ENCODE measurements at places on chromosomes 6 and 20. TPM values are rescaled to one million over a fixed set of nuclear protein-coding genes. Genes with fewer than 3 reads are reported as not detected.

The DLL1 gene
- 0.11 TPM for total RNA-seq

The HLA-DRB1 gene
- total RNA-seq = 109 TPM

The MTO1 gene
- total RNA-seq = 57.7 TPM

The NOX3 gene
- not detected for total RNA-seq

The CLPSL1 gene
- total RNA-seq = not detected

The JARID2 gene
- total RNA-seq = 50.3 TPM

The PDE7B gene
- total RNA-seq = not detected

The OGFR gene
- 42.3 TPM for total RNA-seq

The STX11 gene
- total RNA-seq = 22.3 TPM

The MTCH1 gene
- 97.9 TPM for total RNA-seq

GRCh38 chr6:129882510-129883023, 21.5 kb upstream of the TMEM244 start:
- H3K36me3 ChIP-seq = no peaks in the 10 kb centered on the region
- H3K4me1 ChIP-seq = peaks cover 8% of the 10 kb centered on the region
- peak overlapping the region; percentile 61 for H3K27ac ChIP-seq
- no peak for ATAC-seq

GRCh38 chr6:3285049-3285639, 26.4 kb downstream of the PSMG4 start:
- H3K27me3 ChIP-seq = no peaks in the 10 kb centered on the region
- no peak overlapping the region for H3K4me3 ChIP-seq
- no peaks in the 10 kb centered on the region for H3K4me1 ChIP-seq
- H3K36me3 ChIP-seq = no peaks in the 10 kb centered on the region
- H3K27ac ChIP-seq = no peak overlapping the region

- ATAC-seq = no peak
- H3K36me3 ChIP-seq = no peaks in the 10 kb centered on the region
- H3K4me3 ChIP-seq = no peak overlapping the region
- H3K27ac ChIP-seq = no peak overlapping the region
Measured at GRCh38 chr6:141110481-141110880, 1022.2 kb upstream of the GJE1 start.

DNA sequence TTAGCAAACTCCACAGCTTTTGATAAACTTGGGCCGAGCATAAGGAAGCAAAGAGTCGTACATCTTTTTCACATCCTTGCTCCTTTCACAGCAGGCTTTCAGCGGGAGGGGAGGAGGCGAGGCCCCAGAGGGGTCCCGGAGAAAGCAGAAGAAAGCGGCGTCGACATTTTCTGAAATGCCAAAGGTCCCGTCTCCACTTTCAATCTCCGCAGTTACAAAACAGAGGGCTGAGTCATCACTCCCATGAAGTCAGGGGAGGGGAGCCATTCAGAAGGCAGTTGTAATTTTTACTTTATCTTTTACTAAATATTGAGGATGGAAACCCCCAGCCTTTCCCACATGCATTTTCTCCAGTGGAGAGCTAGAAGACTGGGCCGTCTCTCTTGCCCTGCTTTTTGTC, 174.2 kb upstream of the THBS2 start:
- no peaks in the 10 kb centered on the region for H3K36me3 ChIP-seq
- no peaks in the 10 kb centered on the region for H3K4me1 ChIP-seq
- no peak overlapping the region for H3K4me3 ChIP-seq
- ATAC-seq = no peak
- no peak overlapping the region for H3K27ac ChIP-seq

DNA sequence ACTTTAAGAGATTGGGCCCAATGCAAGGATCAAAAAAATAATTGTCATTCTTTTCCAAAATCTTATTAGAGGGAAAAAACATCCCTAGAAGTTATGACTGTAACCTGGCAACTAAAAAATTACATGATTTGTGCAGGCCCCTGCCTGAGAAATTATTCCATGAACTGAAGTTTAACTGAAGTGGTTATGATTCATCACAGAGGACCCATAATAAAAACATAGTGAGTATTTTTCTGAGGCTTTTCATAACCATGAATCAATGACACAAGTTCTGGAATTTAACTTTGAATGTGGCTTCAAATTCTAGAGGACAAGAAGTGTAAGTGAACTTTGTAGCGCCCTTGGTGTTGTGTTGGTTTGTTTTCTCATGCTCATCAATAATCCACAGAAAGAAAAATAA, 31.1 kb upstream of the CARMIL1 start:
- peaks cover 7% of the 10 kb centered on the region for H3K27me3 ChIP-seq
- H3K36me3 ChIP-seq = no peaks in the 10 kb centered on the region
- H3K27ac ChIP-seq = no peak overlapping the region
- H3K4me1 ChIP-seq = no peaks in the 10 kb centered on the region

GRCh38 chr6:52543729-52544601, 32.9 kb downstream of the TRAM2 start:
- no peaks in the 10 kb centered on the region for H3K36me3 ChIP-seq
- no peak overlapping the region for H3K27ac ChIP-seq
- ATAC-seq = no peak
- no peaks in the 10 kb centered on the region for H3K27me3 ChIP-seq
- no peak overlapping the region for H3K4me3 ChIP-seq
- peaks cover 16% of the 10 kb centered on the region for H3K4me1 ChIP-seq

DNA sequence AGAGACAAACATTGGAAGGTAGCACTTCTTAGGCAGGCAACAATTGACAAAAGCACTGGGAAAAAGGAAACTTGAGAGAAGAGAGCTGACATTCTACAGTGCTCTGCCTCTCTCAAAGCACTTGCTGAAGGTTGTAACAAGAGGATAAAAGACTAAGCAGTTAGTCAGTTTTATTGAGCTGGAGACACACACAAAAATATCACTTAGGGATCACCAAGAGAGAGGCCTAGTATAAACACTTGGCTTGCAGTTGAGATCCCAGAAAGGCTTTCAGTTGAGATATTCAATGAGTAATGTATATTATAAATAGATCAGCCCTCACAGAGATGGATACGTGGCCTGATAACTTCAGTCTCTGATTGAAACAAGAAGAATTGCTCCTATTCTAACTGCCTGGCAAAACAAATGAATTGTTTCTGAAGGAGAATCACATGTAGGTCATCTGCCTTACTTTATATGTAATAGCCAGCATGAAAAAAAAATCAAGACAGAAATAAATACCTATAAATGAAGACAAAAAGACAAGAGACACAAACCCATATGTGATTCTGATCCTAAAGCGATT, 747.2 kb upstream of the MAN1A1 start:
- H3K36me3 ChIP-seq = no peaks in the 10 kb centered on the region
- no peaks in the 10 kb centered on the region for H3K4me1 ChIP-seq
- H3K27me3 ChIP-seq = no peaks in the 10 kb centered on the region
- H3K27ac ChIP-seq = no peak overlapping the region
- no peak overlapping the region for H3K4me3 ChIP-seq
- no peak for ATAC-seq

DNA sequence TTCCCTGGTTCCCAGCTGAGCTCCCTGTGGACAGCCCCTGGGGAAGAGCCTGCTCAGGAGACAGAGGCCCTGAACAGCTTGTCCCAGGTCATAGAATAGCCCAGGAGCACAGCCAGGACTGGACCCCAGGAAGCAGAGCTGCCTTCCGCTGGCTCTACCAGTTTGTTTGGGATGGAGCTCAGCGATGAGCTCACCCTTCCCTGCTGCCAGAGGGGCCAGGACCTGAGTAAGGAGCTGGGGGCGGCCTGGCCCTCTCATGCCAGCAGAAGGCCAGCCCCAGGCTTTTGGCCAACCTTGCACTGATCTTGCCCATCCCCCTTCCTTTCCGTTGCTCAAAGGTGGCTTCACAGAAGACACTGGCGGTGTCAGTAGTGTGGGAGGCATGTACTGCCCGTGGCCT, 17.5 kb downstream of the MMP24OS start:
- no peak overlapping the region for H3K27ac ChIP-seq
- ATAC-seq = no peak
- H3K4me1 ChIP-seq = no peaks in the 10 kb centered on the region
- no peak overlapping the region for H3K4me3 ChIP-seq
- H3K27me3 ChIP-seq = no peaks in the 10 kb centered on the region
- H3K36me3 ChIP-seq = peaks cover 26% of the 10 kb centered on the region

DNA sequence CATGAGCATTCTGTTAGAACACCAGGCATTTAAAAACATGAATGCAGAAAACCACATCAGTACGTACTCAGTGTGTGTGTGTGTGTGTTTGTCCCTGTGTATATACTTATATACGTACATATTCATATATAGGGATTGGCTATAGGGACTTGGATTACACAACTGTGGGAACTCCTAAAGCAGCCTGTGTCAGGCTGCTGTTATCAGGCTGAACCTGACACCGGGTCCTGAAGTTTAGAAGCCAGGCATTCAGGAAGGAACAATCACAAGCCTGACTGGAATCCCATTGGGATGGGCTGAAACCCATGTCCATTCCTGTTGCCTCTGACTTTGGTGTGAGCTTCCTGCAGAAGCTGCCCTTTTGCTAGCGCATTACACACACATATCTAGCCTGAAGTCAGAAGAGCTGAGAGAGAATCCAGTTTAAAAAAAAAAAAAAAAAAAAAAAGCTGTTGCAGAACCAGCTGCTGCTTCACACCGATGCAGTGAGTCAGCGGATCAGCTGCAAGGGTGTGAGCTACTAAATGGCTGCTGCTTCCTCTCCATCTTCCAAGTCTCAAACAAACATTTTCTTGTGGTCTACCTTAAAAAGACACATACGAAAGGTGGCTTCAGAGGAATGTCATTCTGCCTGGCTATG, 348.1 kb downstream of the THBS2 start:
- H3K4me1 ChIP-seq = peaks cover 8% of the 10 kb centered on the region
- no peaks in the 10 kb centered on the region for H3K27me3 ChIP-seq

- peak; percentile 87 for ATAC-seq
- H3K4me3 ChIP-seq = peak overlapping the region; percentile 62
- H3K36me3 ChIP-seq = peaks cover 81% of the 10 kb centered on the region
- no peaks in the 10 kb centered on the region for H3K27me3 ChIP-seq
Measured at GRCh38 chr20:44900231-44900854, 9.5 kb upstream of the PABPC1L start.

GRCh38 chr6:30875244-30876038, 8.9 kb upstream of the DDR1 start:
- ATAC-seq = no peak
- H3K27ac ChIP-seq = no peak overlapping the region
- no peak overlapping the region for H3K4me3 ChIP-seq
- peaks cover 16% of the 10 kb centered on the region for H3K4me1 ChIP-seq
- no peaks in the 10 kb centered on the region for H3K36me3 ChIP-seq

- no peak overlapping the region for H3K27ac ChIP-seq
- ATAC-seq = no peak
- H3K36me3 ChIP-seq = no peaks in the 10 kb centered on the region
- H3K4me3 ChIP-seq = no peak overlapping the region
- H3K4me1 ChIP-seq = no peaks in the 10 kb centered on the region
Measured at GRCh38 chr6:52015953-52016352, 71.5 kb downstream of the PKHD1 start.

DNA sequence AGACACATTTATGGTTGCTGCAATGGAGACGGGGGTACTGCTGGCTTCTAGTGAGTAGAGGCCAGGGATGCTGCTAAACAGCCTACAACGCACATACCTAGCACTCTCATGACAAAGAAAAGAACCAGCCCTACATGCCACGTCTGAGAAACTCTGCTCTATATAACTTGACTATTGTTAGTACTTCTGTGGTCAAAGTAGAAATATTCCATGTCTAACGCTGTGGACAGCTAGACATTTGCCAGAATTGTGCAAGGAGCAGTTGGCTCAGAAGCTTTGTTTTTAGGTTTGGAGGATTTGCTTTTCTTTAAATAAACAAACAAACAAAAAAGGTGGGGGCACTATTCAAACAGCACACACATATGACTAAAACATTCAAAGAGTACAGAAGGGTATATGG, 20.5 kb downstream of the UBE2V1 start:
- no peak overlapping the region for H3K4me3 ChIP-seq
- no peak for ATAC-seq
- no peaks in the 10 kb centered on the region for H3K27me3 ChIP-seq

DNA sequence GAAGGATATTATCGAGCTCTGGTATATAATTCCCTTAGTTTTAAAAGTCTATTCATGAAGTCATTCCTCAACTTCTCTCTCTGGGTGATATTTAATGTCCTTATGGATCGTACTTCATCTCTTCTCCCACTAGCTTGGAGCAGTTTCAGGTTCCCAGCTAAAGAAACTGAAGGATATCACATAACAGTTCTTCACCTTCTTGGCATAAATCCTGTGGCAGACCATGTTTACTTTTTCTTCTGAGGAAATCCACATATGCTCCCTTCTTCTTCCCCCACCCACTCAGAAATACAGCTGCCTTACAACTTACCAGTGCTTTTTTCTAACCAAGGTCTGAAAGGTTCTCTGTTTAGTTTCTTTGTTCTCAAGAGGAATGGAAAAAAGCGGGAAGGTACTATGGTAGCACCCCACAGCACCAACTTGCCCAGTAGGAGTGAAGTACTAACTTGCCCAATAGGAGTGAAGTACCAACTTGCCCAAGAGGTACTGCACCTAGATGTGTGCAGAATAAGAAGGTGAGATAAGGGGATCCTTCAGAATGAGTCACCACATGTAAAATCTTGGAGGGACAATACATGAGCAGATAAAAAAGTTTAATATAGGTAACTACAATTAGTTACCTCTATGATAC, 53.1 kb downstream of the TSPYL4 start:
- no peaks in the 10 kb centered on the region for H3K36me3 ChIP-seq
- H3K27ac ChIP-seq = no peak overlapping the region
- H3K27me3 ChIP-seq = no peaks in the 10 kb centered on the region
- no peak overlapping the region for H3K4me3 ChIP-seq
- no peaks in the 10 kb centered on the region for H3K4me1 ChIP-seq

DNA sequence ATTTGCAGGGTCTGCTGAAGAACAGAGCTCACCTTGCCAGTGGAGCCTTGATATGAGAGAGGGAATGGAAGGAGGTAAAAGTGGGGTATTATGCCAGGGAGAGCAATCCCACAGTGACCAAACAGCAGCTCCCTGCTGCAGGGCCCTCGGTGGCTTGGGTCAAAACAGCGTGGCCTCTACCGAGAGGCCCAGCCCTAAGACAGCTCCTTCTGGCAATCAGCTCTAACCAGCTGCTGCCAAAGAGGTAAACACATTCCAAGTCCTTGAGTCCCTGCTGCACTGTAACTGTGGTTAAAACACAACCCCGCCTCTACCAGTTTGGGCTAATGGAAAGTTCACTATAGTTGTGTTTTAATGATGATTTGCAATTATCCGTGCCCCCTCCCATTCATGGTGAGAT, 1.4 kb upstream of the DAAM2 start:
- no peak overlapping the region for H3K27ac ChIP-seq
- no peak overlapping the region for H3K4me3 ChIP-seq
- H3K36me3 ChIP-seq = no peaks in the 10 kb centered on the region
- H3K4me1 ChIP-seq = no peaks in the 10 kb centered on the region
- no peak for ATAC-seq

GRCh38 chr6:147693181-147693580, 184.7 kb downstream of the SAMD5 start:
- H3K4me1 ChIP-seq = no peaks in the 10 kb centered on the region
- no peaks in the 10 kb centered on the region for H3K36me3 ChIP-seq
- ATAC-seq = no peak
- no peak overlapping the region for H3K27ac ChIP-seq

DNA sequence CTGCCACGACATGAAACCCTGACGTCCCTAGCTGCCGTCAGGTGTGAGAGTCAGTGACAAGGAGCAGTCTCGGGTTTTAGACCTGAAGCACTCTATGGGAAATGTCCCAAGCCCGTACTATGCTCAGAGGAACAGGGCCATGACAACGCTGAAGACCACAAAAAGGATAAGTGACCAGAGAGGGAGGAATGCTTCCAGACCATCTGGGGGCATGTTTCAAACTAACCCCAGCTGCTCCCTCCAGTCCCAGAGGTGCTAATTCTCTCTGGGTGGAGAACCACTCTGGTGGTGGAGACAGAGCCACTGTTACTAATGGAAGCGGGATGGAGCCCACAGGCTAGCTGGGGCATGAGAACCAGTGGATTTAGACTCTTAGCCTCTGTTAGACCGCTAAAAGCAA, 8.7 kb downstream of the AURKA start:
- ATAC-seq = no peak
- no peaks in the 10 kb centered on the region for H3K27me3 ChIP-seq
- H3K27ac ChIP-seq = peak overlapping the region; percentile 38
- no peaks in the 10 kb centered on the region for H3K4me1 ChIP-seq
- no peak overlapping the region for H3K4me3 ChIP-seq
